Ascending aorta (tissue), 2 donors: ENCODE measurements at places on chromosomes 2 and 18. TPM values are rescaled to one million over a fixed set of nuclear protein-coding genes. Genes with fewer than 3 reads are reported as not detected.
A peak's percentile ranks its signal among the peaks of the same experiment; 100 is the strongest.

FZD7 gene
- total RNA-seq: 32.5 TPM

DNA sequence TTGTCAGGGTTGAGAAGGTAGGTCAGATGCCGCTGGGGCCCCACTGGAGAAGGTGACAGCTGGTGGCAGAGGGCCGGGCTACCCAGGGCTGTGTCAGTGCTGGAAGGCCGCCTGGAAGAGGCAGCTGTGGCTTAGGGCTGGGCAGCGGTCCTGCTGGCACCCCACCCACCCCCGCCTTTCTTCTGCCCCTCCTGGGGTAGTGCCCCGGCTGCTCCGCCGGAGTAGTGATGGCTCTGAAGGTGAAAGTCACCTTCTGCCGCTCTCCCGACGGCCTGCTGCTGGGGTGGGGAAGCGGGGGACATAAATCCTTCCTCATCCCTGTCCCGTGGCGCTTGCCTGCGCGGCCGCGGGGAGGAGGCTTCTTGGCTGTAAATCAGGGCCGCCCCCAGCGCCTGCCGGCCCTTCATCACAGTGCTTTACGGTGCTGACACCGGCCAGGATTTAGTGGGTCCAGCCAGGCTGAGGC, 332.2 kb downstream of the DYSF start:
- peak; percentile 62 for DNase-seq

GRCh38 chr2:134324947-134325346, 71.1 kb downstream of the MGAT5 start:
- no peak for DNase-seq

ZAP70 gene
- total RNA-seq: 2.7 TPM

DNA sequence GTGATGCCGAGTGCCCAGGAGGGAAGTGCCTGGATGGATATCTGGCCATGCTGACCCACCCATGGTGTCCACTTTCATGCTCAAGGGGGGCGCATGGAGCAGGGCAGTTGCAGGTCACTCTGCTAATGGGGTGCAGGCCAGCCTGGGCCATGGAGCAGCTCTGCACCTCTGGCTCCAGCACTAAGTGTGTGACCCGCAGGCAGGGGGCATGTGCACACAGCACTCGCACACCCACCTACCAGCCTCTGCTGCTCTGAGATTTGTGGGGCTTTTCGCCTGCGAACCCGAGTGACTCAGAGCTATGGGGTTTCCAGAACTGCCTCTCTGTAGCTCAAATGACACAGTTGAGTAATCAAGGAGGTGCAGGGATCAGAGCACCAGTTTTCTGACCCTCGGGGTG, 66.2 kb downstream of the CYP26B1 start:
- no peak for DNase-seq

- DNase-seq: no peak
These were observed 3.9 kb upstream of the WDSUB1 start for GRCh38 chr2:159290289-159290907.

DNA sequence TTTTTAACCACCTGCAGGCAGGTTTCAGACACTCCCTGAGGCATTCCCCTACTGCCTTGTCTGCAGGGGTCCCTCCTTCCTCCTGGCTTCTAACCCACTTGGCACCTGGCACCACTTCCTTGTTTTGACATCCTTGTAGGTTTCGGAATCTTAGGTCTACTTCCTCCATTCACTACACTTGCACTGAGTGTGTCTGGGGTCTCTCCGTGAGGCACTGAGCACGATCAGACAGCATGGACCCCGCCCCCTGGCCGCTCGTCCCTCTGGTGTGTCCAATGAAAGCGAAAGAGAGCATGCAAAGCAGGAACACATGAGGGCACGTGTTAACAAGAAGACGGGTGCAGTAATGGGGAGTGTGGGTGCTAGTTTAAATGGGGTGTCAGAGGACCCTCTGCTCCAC, 63.8 kb downstream of the HAUS1 start:
- no peak for DNase-seq

ACSL3 gene
- 48.9 TPM for total RNA-seq

DNA sequence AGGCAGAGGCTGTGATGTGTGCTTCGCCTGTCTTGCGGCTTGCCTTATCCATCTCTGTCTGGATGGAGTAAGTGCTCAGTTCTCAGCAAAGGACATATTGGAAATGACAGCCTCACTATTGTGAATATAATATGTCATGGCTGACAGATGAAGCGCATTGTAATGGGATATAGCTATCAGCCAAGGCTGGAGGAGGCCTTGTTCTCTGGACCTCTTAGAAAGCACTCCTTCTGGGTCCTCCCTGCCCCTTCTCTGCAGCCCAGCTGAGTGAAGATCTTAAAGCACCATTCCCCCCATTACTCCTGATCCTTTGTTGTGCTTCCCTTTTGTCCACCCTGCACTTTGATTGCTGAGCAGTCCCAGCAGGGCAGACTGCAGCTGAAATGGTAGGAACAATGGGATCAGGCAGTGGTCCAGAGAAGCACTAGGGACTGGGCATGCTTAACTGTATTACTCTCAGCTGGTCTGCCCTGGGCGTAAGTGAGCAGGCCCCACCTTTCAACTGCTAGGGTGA, 265.3 kb downstream of the SETBP1 start:
- DNase-seq: no peak

CHRNG gene
- not detected for total RNA-seq

GRCh38 chr2:53786352-53786704, 425 bp downstream of the ASB3 start:
- peak; percentile 66 for DNase-seq

- no peak for DNase-seq
These were observed 17.5 kb downstream of the IGFBP2 start for GRCh38 chr2:216650626-216651257.

- DNase-seq: no peak
These were observed 5.8 kb upstream of the GATA6 start for GRCh38 chr18:22163416-22164161.

TPO gene
- 52.5 TPM for total RNA-seq

AFF3 gene
- total RNA-seq: 7.1 TPM
